ENCODE measurements at places on chromosomes 7 and 10.
A peak's percentile ranks its signal among the peaks of the same experiment; 100 is the strongest.

- no peak for DNase-seq
Measured at GRCh38 chr10:12634621-12634931, 285.2 kb downstream of the CAMK1D start.

DNA sequence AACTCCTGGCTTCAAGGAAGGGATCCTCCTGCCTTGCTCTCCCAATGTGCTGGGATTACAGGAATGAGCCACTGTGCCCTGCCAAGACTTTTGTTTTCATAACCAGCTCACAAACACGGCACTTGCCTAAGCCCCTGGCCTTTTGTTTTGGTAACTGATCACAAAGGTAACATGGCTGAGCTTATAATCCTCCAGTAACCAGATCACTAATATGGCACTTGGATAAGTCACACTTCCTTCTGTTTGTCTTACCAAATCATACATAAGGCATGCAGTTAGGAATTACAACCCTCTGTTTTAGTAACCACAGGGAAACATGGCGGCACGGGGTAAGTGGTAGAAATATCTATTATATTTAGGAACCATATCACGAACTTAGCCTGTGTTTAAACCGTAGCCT is 577.1 kb downstream of the CALN1 start:
- DNase-seq: no peak

DNA sequence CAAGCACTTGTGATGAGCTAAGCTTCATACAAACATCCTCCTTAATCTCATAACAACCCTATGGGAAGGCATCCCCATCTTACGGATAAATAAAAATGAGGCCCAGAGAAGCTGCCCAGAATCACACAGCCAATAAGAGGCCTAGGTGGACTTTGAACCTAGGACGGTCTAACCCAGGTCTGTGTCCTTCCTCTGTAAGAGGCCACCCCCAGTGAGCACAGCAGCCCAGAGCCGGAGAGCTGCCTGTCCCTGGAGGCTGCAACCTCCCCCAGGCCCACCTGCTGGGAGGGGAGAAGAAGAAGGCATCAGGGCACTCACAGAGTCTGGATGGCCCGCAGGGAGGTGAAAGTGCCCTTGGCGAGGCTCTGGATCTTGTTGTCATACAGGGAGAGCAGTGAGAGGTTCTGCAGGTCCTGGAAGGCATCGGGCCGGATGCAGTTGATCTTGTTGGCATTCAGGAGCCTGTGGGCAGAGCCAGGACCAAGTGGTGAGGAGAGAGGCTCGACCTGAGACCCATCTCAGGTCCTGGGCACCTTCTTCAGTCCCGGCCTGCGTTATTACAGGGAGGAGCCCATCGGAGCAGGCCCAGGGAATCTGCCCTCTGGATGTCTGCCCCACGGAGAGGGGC is 129.6 kb downstream of the SLIT1 start:
- no peak for DNase-seq

DNA sequence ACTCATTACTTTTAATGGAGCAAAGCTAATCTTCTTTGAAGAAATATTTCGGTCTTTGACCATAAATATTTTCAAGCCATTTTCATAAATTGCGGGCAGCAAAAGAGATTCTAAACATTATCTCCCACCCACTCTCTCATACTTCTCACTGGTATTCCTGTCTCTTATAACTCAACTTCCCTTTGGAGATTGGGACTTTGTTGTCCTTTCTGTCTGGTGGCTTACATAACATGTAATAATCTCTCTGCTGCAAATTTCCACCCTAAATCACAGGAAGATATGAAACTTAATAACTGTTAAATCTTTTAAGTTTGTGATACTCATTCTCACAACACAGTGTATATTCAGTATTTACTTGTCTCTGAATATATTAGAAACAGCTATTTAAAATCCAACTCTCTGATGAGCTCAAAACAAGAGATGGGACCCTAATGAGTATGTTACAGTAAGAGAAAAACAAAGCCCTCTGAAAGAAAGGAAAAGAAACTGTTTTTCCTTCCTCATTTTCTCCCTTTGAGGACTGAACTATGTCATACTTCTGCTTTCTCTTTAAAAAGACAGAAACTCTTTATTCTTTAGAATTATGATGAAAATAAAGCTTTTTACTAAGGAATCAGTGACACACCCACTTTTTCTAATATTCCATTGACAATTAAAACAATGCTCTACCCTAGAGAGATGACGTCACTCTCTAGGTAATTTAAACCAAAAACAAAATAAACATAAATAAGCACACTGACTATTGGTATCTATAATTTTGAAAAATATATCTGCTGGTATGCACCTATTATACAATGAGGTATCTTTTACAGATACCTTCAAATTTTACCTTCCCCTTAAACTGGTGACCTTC is 14.7 kb downstream of the CALCR start:
- DNase-seq: no peak

GRCh38 chr10:104435822-104436221 is 82.2 kb downstream of the CFAP58 start:
- DNase-seq: no peak

DNA sequence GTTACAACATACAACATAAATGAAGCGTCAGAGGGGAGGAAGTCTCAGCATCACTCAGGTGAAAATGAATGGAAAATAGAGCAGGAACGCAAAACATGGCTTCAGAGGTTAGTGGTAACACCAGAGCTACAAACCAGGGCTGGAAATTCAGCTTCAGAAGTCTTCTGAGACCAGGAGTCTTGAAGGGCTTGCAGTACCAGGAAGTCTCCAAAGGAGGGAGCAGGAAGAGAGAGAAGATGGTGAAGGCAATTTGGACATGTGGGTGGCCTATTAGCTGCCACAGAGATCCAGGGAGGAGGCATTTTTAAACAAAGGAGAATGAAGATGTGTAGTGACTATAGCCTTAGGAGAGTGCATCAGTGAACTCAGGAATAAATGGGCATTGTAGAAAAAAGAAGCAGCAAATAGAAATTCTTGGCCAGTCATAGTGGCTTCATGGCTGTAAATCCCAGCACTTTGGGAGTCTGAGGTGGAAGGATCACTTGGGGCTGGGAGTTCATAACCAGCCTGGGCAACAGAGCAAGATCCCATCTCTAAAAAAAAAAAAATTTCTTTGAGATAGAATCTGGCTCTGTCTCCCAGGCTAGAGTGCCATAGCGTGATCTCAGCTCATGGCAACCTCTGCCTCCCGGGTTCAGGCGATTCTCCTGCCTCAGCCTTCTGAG is 9.3 kb upstream of the TET1 start:
- DNase-seq: peak; percentile 25

GRCh38 chr10:46288601-46289206 is 1.9 kb downstream of the ANTXRL start:
- DNase-seq: no peak

DNA sequence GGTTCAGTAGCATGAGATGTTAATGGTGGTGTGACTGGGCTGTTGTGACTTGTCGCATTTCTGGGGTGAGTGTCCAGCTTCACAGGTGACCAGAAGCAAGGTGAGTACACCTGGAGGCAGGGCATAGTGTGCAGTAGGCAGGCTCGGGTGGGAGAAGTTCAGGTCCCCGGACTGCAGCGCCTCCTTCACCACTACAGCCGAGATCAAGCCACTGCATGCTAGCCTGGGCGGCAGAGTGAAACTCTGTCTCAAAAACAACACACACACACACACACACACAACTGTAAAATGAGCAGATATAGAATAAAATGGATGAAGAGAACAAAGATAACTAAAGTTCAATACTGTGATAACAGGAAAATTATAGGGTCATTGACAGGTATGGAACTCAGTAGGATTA is 11.1 kb upstream of the PARD3 start:
- DNase-seq: no peak

- DNase-seq: no peak
Measured at GRCh38 chr7:149292462-149292823, 30.4 kb downstream of the ZNF783 start.

DNA sequence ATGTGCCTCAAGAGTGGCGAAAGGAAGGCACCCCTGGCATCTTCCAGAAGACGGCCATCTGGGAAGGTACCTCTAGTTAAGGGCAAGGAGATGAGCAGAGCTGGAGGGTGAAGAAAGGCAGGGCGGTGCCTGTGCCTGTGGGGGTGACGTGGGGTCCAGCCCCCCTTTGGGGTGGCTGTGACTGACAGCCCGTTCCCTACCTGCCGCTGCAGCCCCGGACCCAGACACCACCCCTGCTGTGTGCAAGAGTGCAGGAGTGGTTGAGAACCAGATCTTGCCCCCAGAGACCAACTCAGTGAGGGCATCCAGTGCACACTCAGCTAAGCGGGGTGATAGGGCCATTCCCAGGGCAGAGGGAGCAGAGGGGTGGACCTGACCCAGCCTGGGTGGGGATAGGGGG is 4.3 kb upstream of the MUC17 start:
- DNase-seq: no peak

- DNase-seq: no peak
Measured at GRCh38 chr10:110852255-110852896, 19.4 kb upstream of the PDCD4 start.

DNA sequence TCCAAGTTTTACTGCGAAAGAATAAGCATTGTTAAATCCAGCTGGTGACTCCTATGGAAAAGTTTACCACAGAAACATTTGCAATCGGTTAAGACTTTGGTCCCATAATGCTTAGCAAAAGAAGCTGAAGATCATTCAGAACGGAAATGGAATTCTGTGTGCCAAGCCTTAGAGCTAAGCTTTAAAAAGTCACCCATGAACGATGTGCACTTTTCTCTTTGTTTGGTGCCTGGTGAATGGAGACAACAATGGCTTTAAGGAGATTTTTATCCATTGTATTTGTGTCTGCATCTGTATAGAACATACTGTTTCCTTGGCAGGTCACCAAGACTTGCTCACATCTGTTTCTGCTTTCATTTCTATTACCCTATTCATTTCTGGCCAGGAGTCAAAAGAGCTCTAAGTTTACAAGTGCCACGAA is 26.3 kb upstream of the COL1A2 start:
- DNase-seq: no peak

DNA sequence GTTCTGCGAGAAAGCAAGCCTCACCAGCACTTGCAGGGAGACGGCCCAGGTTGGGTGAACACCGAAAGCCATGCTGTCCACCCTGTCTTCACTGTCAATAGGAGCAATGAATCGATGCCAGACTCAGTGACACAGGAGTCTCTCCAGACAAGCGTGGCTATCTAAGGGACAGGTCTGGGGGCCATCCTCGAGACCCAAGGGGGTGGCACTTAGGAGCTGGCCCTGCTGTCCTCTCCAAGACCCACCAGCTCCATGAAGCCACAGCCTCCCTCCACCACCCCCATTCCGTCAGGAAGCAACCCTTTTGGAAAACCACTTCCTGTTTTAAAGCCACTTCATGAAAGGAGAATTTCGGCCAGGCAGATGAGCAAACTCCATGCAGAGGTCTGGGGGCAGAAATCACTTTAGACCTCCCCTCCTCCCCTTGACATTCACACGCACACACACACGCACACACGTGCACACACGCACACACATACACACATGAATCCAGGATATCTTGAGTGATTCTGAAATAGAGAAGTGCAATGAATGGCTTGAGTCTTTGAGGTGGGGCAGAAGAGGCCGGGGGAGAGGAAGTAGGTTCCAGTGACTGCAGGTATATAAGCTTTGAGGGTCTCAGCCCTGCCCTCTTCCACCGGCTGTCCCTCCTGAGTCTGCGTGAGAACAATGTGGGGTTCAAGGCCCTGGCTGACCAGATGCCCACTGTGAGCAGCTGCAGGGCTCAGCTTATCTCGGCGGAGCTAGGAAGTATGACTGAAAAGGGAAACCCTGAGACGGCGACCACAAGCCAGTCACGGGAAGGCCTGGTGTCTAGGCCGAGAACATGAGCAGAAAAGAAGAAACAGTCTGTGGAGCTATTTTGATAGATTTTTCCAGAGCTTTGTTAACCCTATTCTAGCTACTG is 25.0 kb downstream of the RGS10 start:
- peak; percentile 52 for DNase-seq

DNA sequence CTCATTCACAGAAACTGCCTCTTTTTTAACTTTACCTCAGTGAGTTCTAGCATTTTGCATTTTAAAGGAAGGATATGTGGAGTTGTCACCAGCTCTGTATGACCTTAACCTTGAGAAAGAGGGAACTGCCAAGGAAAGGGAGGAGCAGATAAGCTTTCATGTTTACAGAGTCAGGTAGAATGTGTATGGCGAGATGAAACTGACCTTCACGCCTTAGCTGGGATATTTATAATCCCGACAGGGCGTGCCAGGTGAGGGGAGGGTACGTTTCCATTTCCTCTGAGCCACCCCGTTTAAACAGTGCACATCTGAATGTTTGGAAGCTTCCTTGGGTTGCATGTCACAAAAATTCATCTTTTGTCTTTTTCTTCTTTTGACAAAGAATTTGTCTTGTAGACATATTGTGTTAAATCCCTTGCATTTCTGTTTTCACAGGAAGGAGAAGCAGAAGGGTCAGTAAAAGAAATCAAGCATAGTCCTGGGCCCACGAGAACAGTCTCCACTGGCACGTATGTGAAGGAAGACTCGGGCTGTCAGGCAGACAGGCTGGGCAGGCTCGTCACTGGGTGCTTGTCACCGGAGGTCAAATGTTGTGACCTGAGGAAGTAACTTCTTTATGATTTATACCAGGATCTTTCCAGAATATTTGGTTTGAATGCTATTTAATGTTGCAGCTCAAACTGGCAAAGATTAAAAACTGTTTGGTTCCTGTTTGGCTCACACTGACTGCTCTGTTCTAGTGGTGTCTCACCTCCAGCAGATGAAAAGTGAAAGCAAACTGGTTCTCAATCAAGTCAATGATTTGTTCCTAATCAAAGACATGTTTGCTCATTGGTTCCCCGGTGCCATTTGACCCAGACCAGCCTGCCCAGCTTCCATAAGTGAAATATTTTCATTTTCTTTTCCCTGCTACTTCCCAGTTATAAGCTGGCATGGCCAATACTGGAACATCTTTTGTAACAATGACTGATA is 16.2 kb downstream of the OPTN start:
- DNase-seq: no peak

DNA sequence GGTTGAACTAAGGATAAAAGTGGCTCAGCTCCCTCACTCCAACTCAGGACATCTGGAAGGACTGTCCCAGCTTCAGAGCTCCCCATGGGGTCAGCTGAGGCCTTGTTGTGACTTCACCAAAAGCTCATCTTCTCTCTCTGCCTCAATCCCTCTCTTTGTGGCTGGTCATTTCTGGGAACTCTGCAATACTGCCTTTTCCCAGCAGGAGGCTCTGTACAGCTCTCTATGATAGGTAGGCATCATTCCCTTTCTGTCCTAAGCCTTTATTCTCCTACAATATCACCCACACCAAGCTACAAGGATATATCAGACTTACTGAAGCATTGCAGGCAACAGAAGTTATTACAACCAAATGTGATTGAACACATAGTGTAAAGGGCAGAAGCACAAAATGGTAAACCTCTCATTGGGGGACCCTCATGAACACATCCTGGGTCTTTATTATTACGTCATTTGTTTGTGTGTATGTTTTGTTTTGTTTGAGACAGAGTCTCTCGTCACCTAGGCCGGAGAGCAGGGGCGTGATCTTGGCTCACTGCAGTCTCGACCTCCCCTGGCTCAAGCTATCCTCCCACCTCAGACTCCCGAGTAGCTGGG is 36.7 kb upstream of the PRPS1L1 start:
- no peak for DNase-seq

All from activated CD4-positive, alpha-beta T cell treated with anti-CD3 and anti-CD28 coated beads for 4 hours (primary cell).